Keratinocyte (primary cell): ENCODE measurements at places on chromosomes 11 and 22. TPM values are rescaled to one million over a fixed set of nuclear protein-coding genes. Genes with fewer than 3 reads are reported as not detected.

DNA sequence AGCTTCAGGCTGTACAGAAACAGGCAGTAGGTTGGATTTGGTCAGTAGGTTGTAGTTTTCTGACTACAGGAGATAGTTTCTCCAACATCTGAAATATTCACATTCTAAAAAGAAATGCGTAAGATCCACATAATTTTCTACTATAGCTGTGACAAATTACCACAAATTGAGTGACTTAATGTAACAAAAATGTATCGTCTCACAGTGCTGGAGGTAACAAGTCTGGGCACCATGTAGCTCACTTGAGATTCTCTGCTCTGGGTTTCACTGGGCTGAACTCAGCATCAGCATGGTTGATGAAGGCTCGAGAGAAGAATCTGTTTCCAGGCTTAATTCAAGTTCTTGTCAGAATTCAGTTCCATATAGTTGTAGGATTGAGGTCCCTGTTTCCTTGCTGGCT is 350.9 kb upstream of the CCDC179 start:
- no peak for DNase-seq

TSSK2 gene
- not detected in 3 replicates for polyA plus RNA-seq

GRCh38 chr22:23145878-23146470 is 697 bp downstream of the RAB36 start:
- DNase-seq = no peak

- no peak for DNase-seq
These were observed 88.5 kb downstream of the GRAMD1B start for GRCh38 chr11:123518496-123519054.

DNA sequence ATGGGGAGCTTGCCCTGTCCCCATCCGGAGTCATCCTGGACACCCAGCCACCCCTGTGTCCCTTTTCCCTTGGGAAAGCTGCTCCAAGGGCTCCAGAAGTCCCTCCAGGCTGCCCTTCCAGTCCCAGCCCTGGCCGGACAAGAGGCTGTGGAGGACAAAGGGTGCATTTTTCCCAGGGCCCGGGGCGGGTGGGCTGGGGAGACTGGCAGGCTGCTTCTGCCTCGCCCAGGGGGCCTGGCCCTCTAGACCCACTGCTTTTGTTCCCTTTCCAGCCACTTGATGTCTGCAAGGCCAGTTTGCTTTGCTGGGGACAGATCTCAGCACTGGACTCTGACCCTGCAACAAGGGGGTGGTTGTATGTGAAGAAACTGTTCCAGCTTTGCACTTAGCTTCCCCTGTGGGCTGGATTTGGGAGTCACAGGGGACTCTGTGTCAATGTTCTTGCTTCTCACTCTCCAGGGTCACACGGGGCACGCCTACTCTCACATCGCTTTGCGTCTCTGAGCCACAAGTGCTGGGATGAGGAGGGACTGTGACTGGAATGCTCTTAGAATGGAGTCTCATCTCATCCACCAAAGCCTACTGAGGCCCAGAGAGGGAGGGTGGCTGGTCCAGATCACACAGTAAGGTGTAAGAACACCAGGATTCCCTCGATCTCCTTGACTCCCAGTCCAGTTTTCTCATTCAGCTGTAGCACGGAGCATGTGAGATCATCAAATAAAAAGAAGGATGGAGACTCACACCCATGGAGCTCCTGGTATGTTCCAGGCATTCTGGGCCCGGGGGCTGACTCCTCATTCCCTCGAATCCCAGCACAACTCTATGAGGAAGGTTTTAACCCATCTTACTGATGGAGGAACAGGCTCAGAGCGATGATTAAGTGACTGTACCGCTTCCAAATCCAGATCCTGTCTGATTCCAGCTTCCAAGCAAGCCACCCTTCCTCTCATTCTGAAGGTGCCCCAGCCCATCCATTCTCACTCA is 59.9 kb downstream of the FBXO7 start:
- DNase-seq = no peak

GRCh38 chr22:23829845-23830372 is 8.9 kb downstream of the DERL3 start:
- DNase-seq = no peak

GRCh38 chr11:41134971-41135370 is 324.5 kb downstream of the LRRC4C start:
- no peak for DNase-seq

GRCh38 chr22:16559056-16559955 is 33.3 kb downstream of the CCT8L2 start:
- DNase-seq = no peak
